ENCODE measurements at places on chromosomes 7 and 10.

DNA sequence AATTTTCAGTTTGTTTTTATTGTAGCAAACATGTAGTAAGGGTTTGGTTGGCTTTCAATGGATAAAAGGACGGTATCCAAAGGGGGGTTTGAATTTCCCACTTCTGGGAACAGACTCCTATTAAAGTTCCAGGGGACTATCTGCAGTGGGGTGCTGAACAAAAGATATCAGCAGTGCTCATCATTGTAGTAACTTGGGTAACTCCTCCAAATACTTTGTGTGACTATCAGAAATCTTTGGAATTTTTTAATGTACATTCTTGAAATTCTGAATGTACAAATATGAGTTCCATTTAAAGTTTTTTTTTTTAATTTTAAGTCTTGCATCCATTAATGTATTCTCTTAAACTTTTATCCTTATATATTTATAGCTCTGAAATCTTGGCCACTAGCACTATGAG is 42.1 kb downstream of the CYP51A1 start:
- no peak for DNase-seq

DNA sequence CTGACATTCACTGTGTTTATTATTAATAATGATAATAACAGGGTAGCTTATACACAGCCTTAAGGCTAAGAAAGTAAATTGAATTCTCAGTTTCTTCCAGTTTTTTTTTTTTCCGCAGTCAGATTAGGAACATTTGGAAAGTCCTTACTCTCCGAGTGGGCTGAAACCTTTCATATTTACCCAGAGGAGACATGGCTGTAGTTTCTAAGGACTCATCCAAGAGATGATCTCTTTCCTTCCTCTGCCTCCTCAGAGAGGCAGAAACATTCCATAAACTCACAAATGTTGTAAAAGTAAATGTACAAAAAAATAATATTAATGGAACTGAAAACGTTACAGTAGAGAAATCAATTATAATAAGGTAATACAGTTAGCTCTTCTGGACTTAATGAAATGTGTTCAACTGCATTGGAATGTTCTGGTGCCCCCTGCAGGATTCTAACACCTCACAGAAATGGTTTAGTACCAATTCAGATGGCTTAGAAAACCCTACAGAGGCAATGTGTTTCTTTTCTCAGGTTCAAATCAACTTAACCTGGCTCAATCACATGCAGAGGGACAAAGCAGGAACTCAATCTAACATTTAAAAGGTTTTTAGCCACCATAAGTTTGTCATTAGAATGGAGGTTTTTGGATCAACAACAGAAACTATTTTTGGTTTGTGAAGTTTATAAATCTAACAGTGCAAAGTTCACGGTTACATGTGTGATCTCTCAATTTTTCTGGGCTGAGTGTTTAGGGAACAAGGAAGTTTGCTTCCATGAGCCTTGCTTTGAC is 71.7 kb downstream of the ICA1 start:
- no peak for DNase-seq

DNA sequence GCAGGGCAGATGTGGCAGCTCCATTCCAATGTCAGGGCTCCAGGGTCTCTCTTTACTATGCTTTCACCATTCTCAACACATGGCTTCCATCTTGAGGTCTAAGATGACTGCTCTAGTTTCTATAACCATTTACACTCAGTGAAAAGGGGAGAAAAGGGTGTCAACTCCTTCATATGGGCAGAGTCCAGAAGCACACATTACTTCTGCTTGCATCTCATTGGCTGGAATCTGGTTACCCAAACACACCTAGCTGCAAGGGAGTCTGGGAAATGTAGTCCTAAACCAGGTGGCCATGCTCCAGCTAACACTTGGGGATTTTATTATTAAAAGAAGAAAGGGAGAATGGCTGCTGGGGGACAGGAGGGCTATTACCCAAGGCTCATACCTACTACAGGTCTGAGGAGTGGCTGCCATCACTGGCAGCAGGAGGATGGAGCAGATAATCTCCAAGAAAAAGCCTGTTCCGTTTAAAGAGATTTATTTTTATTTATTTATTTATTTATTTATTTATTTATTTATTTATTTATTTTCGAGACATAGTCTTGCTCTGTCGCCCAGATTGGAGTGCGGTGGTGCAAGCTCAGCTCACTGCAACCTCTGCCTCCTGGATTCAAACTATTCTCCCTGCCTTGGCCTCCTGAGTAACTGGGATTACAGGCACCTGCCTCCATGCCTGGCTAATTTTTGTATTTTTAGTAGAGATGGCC is 29.1 kb upstream of the LBX1 start:
- no peak for DNase-seq

GRCh38 chr7:27405780-27406179 is 163.2 kb downstream of the EVX1 start:
- no peak for DNase-seq

GRCh38 chr7:46611508-46611907 is 690.4 kb upstream of the IGFBP3 start:
- no peak for DNase-seq

All from skeletal muscle cell (primary cell).